ENCODE measurements at places on chromosomes 1 and 21.
A peak's percentile ranks its signal among the peaks of the same experiment; 100 is the strongest.

GRCh38 chr1:177793900-177794299 lies 176.0 kb downstream of the SEC16B start:
- no peak for DNase-seq

DNA sequence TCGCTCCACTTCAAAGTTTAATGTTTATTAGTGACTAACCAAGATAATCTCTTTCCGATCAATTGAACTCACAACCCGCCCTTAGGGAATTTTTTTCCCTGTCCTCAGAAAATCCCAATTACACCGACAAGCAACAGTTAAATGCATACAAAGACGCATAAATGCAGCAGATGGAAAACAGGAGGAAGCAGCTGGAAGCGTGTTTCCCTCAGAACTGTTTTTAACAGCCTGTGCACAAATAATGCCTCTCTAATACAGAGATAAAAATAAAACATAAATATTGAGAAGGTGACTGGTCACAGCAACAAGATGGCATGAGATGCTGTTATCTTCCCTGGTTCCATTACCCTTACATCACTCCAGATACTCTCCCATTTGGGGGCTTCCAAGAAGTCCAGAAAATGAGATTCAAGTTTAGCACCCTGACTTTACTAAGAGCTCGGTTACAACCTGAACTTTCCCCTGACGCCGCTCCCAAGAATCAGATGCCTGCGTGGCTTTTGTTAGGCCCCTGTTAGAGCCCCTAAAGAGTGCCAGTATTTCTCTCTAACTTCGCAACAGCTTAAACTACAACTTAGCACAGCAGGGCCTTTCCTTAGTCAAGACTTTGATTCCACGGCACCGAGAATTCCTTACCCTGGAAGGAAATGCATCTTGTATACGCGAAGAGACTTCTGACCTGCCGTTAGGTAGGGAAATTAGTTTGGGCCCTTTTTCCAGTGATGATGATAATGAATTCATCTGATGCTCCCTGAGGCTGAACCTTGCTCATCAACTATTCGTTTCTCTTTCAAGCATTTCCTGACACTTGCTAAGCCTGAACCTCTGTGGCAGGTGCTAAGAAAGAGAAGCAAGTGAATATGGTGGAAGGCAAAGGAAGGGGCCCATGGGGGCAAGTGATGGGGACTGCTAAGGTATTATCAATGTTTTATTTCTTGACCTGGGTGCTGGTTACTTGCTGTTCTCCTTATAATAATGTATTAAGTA lies 137.7 kb upstream of the SMYD2 start:
- no peak for DNase-seq

- no peak for DNase-seq
These were observed 11.1 kb upstream of the ZNF436 start for GRCh38 chr1:23380719-23381118.

DNA sequence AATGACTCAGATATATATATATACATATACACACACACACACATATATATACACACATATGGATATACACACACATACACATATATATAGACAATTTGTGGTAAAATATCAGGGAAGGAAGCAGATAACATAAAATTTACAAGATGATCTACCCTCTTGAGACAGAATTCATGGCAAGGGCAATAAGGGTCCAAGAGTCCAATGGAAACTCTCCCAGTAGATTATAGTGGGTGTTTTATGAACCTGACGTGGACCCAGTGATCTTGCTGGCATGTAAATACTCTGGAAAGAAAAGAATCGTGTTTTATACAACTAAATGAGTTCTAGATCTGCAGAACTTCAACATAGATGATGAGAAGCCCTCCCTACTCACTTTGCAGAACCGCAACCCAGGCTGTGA lies 49.3 kb downstream of the DENND1B start:
- no peak for DNase-seq

DNA sequence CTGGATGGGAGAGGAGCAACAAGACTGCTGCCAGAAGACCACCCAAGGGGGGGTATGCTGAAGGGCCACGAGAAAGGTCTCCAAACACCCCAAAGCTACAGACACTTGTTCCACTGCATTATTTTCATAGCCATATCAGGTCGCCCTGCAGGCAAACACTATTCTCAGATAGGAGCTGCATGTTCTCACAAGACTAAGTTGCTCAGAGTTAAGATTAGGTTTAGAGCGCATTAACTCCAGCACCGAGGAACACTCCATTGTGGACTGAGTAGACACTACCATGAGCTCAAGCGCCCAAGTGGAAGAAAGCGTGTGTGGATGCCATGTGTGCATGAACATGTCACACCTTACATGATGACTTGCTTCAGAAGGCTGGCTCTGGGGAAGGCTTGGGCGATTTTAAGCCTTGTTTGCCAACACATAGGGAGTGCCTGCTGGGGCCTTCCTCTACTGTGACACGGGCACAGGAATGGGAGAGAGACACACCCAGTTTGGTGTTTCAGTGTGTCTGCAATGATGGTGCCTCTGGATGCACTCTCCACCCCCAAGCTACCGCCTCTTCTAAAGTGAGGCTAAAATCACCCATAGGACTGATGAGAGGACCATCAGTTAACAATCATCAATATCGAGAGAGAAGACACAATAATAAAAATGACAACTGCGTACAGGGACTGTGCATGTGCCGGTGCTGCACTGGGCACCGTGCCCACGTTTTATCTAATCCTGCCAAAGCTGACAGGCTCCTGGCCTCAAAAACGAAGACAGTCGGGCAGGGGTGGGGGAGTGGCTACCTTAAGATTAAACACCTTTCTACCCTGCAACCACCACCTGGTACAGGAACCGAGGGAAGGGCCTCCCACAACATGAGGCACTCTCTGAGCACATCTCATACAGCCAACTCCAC lies 34.9 kb downstream of the SSBP3 start:
- DNase-seq = peak; percentile 40

GRCh38 chr1:92739669-92740524 lies 45.0 kb downstream of the EVI5 start:
- no peak for DNase-seq

- DNase-seq = no peak
These were observed 165.6 kb downstream of the NPHP4 start for GRCh38 chr1:5826601-5827000.

GRCh38 chr1:31694964-31695313 lies 8.9 kb downstream of the COL16A1 start:
- no peak for DNase-seq

- no peak for DNase-seq
These were observed 259.2 kb downstream of the TOMM20 start for GRCh38 chr1:234869182-234870019.

DNA sequence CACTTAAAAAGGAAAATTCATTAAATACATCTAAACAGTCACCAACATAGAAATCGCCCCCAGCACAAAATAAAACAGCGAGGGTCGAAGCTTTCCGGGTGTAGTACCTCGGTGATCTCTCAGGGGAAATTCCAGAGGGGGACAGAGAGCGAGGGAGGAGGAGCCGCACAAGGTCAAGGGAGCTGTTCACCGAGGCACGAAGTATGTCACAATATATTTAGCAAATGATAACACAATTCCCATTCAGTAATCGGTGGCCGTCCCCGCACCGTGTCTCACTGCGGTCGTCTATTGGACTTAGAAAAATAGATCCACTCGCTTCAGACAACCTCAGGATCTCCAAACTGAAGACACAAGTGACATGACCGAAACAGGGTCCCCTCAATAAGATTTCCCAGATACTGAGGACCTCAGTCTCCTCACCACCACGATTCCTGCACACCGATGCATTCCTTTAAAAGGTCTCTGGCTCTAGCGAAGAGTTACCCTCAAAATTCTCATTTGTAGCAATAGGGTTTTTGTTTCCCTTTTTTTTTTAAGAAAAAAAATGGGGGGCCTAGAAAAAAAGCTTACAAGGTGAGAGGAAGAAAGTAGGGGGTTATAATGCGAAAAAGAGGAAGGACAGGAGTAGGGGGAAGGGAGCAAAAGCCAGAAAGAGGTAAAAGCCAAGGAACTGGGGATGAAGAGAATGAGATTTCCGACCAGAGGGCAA lies 1.1 kb downstream of the LPGAT1 start:
- peak; percentile 68 for DNase-seq

DNA sequence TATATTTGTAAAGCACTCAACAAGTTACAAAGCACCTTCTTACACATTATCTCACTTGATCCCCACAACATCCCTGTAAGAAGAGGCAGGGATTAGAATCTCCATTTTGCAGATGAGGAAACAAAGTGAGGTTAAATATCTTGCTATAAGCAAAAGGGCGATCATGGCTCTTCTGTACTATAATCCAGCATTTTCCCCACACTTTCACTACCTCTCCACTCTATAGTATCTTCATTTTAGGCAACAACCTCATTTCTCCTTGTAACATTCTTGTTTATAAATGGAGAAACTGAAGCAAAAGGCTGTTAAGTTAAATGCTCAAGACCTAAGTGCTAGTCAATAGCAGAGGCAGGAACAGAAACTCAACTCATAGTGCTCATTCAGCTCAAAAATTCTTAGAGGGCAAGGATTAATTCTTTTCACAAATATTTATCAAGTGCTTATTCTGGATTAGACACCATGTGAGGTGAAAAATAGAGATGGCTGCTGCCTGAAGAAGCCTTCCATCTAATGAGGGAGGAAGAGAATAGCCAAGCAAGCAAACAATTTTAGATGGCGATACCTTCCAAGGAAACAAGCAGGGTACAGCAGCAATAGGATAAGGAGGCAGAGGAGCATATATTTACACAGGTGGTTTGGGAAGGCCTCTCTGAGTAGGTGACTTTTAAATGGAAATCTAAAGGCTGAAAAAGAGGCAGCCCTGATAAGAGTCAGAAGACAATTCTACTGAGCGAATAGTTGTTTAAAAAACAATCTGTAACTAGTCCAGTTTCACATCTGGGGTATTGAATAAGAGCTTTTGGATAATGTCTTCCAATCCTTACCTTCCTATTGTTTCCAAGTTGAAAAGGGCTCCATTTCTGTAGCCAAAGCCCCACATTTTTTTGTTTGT lies 3.5 kb downstream of the ERRFI1 start:
- no peak for DNase-seq

- peak; percentile 52 for DNase-seq
These were observed 144.5 kb downstream of the SLC45A1 start for GRCh38 chr1:8462371-8462892.

- DNase-seq = no peak
These were observed 31.6 kb downstream of the PAX7 start for GRCh38 chr1:18662286-18662639.

- DNase-seq = no peak
These were observed 71.7 kb upstream of the TNFSF18 start for GRCh38 chr1:173122344-173122935.

DNA sequence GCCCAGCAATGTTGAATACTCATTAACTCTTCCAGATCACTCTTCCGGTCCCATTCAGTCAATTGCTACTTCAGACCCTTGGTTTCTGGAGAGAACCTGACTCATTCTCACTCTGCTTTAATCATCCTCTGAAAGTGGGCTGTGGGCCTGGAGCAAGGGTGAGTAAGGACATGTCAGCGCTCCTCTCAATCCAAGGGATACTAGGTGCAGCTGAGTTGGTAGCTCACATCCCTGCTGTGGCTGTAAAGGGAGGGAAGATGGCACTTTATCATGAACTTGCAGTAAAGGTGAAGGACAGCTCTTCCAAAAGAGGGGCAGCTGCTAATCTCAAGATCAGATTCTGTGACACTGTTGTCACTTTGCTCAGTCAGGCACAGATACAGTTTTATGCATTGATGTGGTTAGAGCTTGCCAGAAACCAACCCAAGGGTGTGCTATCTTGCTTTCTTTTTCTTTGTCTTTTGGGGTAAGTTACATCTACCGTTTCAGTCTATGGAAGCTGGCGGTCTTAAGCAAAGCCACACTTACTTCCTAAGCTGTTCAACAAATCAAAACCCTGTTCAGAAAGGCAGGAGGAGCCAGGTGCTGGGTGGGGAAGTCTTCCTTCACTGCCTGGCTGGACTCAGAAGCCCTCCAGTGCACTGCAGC lies 26.5 kb upstream of the NTPCR start:
- no peak for DNase-seq

- DNase-seq = peak; percentile 67
These were observed 260.6 kb downstream of the CACNA1E start for GRCh38 chr1:181743878-181744312.

- DNase-seq = no peak
These were observed 2.1 kb downstream of the BRINP2 start for GRCh38 chr1:177172866-177173265.

DNA sequence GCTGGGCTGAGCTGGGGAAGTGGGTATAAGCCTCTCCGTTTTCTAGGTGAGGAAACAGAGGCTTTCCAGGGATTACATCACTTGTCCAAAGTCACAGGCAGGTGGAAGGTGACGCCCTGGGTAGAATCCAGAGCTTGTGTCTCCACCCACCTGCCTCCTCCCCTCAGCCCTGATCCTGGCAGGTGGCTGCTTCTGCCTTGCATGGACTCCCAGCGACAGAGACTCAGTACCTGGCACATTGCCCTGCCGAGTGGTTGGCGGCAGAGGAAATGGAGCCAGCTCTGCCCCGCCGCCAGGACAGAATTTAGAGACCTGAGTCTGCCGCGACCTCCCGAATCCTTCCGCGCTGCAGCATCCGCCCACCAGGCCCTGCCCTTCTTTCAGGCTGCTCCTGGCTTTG lies 2.1 kb downstream of the PLA2G2E start:
- peak; percentile 35 for DNase-seq

DNA sequence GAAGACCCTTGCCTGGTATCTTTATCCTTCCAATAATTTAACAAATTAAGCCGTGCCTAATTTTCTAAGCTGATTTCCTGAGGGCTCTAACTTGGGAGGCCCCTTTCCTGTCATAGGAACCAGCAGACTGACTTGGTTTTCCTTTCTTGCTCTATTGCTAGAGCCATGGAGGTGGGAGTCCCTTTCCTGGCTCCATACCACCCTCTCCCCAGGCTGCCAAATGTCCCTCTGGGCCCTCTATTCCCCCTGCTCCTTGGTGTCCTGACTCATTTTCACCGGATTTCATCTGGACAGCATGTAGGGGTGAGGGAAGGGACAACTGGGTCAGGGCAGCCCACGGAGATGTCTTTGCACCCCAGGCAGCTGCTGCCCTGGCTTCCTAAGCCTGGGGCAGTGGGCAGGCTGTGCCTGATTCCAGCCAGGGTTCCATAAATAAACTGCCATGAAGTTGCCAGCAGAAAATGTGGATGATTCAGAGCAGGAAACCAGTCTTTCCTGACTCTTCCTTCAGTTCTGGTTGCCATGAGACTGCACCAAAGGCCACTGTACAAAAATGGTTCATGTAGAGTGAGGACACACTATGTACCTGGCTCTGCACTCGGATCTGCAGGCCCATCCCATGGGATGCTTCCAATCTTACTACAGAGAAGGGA lies 38.0 kb upstream of the SERBP1 start:
- no peak for DNase-seq

DNA sequence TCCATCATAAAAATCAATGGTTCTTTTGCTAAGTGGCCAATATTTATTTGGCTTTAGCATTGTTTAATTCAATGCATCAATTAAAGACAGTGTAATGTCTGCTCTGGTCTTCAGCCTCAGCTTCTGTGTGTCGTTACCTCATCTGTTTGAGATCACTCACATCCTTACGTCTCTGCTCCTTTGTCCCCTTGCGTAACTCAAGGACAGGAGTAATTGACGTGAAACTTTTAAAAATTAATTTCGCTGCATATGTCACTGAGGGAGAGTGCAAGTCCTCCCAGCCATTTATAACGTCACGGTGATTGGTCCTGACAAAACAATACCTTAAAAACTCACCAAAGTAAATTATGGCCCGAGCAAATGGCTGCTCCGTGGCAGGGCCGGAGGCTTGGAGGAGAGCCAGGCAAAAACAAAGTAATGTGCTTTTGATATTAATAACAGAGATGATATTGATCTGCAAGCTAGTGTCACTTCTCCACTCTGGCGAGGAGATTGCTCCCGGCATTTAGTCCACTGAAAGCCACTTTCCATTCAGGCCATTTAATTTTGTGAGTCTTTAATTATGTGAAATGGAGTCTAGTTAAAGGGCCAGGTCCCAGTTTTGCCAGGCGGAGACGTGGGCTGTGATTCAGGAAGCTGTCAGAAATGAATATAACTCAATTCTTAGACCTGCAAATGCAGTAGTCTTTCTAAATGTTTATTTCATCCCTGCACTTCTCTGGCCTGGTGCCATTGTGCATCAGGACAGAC lies 150.9 kb upstream of the POU3F1 start:
- no peak for DNase-seq
